ENCODE measurements at places on chromosomes 7 and 10.

DNA sequence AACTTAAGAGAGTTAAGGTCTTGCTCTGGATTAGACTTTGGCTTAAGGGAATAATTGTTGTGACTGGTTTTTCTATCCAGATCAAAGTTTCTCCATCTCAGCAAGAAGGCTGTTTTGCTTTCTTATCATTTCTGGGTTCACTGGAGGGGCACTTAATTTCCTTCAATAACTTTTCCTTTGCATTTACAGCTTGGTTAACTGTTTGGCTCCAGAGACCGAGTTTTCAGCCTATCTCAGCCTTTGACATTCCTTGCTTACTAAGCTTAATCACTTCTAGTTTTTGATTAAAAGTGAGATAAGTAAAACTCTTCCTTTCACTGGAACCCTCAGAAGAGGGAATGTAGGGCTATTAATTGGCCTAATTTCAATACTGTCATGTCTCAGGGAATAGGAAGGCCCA, 76.4 kb downstream of the LARP4B start:
- no peak for DNase-seq

- DNase-seq = no peak
These were observed 40.8 kb downstream of the RBM20 start for GRCh38 chr10:110684800-110685446.

- no peak for DNase-seq
These were observed 245.2 kb downstream of the ZMYND11 start for GRCh38 chr10:380313-380940.

DNA sequence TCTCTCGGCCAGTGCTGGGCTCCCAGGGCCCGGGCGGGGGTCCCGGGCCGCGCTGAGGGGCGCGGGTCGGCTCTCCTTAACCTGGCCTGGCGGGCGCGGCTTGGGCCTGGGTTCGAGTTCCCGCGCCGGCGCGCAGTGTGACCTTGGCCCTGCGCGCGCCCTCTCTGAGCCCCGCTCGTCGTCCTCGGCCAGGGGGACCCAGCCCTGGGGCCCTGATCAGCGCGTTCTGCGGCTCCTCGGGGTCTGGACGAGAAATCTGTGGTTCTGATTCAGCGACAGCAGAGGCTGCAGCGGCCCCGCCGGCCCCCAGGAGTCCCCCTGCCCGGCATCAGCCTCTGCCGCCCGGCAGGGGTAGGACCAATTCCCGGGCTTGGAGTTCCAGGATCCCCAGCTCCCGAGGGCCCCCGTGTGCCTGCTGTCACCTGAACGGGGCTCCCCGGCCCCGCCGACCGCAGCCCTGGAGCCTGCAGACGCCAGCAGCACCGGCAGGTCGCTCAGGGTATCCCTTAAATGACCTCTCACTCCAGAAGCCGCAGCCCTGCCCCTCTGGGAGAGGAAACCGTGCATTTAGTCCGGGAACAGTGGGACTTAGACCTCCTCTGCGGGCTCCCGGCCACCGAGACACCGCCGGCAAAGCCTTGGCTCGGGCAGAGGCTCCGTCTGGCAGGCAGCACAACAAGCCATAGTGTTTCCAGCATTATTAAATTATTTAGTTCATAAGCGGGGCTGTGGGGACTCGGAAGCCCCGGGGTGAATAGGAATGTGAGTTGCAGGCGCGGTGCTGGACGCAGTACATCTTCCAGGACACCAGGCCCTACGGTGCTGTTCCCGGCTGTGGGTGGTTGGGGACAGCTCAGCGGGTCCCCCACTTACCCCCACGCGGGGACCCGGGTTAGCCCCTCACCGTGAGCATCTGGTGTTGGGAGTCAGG, 572 bp downstream of the CHST12 start:
- peak; percentile 71 for DNase-seq

DNA sequence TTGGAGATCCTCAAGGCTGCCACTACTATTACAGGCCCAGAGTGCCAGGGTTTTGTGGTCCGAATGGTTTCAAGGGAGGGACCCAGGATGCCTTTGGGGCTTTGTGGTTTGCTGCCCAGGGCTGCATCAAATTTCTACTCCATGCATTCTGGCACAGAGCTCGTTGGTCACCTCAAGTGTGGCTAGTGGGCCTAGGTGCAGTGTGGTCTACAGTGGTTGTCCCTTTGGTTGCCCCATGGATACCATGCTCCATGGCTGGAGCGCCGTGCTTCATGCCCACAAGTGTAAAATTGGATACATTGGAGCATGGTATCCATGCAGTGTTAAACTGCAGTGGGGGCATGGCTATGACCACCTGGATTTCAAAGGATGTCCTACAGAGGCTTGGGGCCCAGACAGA, 5.4 kb upstream of the PRF1 start:
- DNase-seq = no peak

DNA sequence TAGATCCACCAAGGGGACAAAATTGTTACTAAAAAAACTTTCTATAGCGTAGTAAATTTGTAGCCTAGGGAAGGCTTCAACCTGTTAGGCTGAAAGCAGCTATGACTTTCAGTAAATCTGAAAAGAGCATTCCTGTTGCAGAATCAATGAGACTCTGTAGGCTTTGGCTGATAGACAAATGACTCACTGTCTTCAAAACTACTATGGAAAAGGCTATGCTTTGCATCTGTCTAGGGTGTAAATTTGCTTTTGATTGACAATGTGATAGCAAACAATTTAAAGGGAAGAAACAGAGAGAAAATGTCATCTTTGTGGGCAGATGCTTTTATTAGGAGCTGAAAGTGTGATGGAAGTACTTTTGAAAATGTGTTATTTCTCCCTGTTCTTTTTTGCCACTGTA, 60.6 kb downstream of the ARL5B start:
- DNase-seq = no peak

DNA sequence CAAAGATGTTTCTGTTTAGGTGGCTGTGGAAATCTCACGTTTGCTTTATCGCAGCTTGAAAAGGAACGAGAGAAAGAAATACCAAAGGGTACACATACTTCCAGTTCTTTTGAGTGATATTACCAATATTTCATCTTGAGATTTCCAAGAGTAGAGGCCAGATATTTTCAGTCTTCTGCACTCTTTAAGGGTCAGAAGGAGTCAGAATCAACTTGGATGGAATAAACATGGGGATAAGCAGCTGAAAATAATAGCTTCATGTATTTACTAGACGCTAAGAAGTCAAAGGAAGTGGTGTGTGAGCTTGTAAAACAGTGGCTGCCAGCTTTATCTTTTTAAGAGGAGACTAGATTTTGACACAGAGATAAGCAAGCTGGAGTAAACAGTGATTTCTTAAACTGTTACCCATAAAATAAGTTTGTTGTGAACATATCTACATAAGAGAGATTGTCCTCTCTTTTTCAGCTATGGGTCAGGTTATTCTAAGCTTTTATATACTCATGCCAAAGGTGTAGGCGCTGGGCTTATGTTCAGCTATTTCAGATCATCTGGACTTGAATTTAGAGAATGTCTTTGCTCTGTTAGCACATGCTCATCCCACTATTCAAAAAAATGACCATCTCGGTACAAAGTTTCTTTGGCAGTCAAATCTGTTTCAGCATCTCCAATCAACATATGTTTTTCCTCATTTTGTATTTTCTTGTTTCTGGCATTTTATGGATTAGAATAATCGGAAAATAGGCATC, 170.8 kb upstream of the TCF7L2 start:
- DNase-seq = no peak

GRCh38 chr7:98753989-98754479, 115.8 kb downstream of the TMEM130 start:
- peak; percentile 88 for DNase-seq

- DNase-seq = peak; percentile 46
These were observed 975 bp upstream of the USP54 start for GRCh38 chr10:73591935-73592699.

- no peak for DNase-seq
These were observed 784.5 kb upstream of the C7orf33 start for GRCh38 chr7:147805996-147806576.

- no peak for DNase-seq
These were observed 14.9 kb downstream of the SLC25A28 start for GRCh38 chr10:99605351-99605750.

DNA sequence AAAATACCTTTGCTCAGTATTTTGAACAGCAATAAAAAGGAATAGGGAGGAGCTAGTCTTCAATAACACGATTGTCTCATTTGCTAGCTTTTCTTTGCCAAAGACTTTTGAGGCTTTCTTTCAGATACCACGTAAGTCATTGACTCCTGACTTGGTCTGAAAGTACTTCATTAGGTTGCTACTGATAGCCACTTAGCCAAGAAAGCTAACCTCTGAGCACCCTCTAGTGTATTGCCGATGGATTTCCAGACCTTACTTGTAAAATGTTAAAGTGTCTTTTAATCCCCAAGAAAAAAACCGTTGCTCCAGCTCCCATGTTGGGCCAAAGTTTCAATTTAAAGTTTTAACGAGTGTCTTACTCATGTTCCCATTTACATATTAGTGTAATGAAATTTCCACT, 63.4 kb upstream of the STRIP2 start:
- no peak for DNase-seq

GRCh38 chr10:317271-317769, 182.1 kb downstream of the ZMYND11 start:
- DNase-seq = peak; percentile 90

DNA sequence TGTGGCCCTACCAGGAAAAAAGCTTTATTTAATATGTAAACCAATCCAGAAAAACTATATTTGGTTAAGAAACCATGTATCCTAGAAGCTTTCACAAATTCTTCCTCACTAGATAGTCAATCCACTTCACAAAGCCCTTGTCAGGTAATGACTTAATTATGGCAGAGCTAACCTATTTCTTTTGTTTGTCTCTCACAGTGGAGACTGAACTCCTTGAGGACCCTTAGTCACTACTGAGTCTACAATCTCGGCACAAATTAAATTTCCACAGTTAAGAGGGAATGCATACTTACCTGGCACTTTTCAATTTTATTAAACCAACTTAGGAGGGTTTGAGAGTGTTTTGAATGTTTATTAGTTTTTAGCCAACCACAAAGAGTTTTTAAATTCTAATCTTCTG, 23.0 kb downstream of the WAPL start:
- no peak for DNase-seq

GRCh38 chr10:11345224-11346054, 266.0 kb downstream of the USP6NL start:
- peak; percentile 61 for DNase-seq

DNA sequence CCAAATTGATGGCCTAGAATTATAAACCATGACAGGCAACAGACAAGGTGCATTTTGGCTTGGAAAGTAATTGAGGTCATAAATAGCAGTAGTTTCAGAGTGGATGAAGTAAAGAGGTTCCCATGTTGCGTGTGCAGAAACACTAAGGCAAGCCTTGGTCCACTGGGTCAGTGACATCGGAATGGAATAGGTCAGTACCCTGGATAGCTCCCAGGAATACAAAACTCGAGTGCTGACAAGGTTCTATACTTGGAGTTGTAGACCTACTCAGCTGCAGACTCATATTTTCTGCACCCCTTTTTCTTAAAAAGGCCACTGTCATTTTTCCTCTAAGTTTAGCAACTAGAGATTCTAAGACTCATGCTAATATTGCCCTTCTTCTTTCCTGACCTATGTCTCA, 132.8 kb downstream of the DYNC1I1 start:
- no peak for DNase-seq

DNA sequence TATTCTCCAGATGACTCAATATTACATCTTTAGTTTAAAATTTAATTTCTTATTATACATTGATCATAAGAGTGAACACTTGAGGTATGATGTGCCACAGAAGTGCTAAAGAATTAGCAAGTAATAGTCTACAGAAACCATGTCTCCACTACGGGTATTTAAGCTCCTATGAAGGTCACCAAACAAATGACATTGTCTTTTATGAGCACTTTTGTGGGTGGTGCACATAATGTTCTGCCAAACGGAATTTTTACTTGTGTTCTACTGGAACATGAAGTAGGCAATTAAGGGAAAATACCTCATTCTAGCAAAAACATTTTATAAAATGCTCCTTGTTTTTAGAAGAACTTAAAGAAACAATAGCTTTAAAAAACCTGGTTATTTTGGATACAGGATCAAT, 27.4 kb upstream of the CUBN start:
- DNase-seq = no peak

GRCh38 chr10:116779076-116779687, 36.8 kb upstream of the HSPA12A start:
- DNase-seq = no peak

DNA sequence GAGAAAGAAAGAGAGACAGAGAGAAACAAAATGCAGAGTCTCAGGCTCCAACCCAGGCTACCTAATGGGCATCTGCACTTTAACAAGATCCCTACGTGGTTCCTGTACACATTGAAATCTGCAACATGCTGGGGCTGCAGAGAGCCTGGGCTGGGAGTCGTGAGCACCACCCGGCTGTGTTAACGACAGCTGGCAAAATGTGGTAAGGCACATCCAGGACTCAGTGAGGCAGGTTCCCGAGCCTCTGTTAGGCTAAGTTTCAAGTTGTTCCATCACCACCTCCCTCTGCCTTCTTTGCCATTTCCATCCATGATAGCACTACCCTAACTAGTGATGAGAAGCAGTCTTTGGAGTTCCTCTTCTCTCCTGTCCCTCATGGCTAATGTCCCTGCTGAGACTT, 1.4 kb downstream of the AKR1B10 start:
- DNase-seq = no peak

DNA sequence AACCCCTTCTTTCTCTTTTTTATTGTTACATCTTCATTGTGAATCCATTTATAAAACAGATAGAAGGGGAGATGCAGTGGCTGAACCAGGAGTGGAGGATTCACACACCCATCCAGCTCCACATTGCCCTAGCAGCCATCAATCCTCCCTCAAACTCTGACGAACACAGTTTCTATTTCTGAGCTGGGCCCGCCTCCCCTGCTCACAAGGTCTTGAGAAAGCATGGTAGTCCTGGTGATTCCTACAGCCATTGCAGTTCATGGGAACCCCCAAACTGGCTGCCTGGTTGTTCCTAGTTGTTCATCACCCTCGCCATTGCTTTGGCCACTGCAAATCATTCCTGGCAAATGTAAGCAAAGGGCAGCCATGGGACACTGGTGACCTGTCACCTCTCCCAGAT, 258.5 kb upstream of the AOAH start:
- DNase-seq = no peak

- no peak for DNase-seq
These were observed 57.1 kb downstream of the AFAP1L2 start for GRCh38 chr10:114347241-114347640.

All from NAMALWA (cell line).